ENCODE measurements at places on chromosomes 1 and 21.

GRCh38 chr1:23736437-23737134 is 6.7 kb upstream of the ELOA start:
- no peak for DNase-seq

GRCh38 chr1:82520611-82521010 is 719.9 kb downstream of the ADGRL2 start:
- DNase-seq = no peak

- no peak for DNase-seq
Measured at GRCh38 chr1:109208394-109208793, 5.3 kb upstream of the SARS1 start.

- DNase-seq = no peak
Measured at GRCh38 chr1:17333081-17333480, 25.1 kb downstream of the PADI4 start.

- DNase-seq = no peak
Measured at GRCh38 chr1:226653311-226653921, 85.7 kb downstream of the ITPKB start.

GRCh38 chr1:85290826-85291225 is 14.4 kb upstream of the BCL10 start:
- DNase-seq = no peak

- DNase-seq = no peak
Measured at GRCh38 chr1:14728516-14728915, 130.0 kb downstream of the KAZN start.

- DNase-seq = no peak
Measured at GRCh38 chr21:44006017-44006619, 6.0 kb upstream of the TRAPPC10 start.

GRCh38 chr1:66342707-66343106 is 191.2 kb upstream of the SGIP1 start:
- no peak for DNase-seq

DNA sequence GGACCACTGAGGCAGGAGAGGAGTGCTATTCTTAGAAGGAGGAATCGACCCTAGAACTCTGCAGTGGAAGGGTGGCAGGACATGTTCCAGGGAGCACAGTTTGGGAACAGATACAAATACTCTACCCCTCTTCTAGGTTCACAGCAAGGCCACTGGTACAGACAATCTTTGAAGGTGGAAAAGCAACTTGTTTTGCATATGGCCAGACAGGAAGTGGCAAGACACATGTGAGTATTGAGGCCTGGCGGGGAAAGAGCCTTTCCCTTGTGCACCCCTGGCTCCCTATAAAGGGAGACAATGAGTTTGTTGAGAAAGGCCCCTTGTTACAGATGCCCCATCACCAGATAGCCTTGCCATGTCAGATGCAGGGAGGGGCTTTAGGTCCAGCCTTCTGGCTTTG is 17.8 kb downstream of the KIF2C start:
- no peak for DNase-seq

DNA sequence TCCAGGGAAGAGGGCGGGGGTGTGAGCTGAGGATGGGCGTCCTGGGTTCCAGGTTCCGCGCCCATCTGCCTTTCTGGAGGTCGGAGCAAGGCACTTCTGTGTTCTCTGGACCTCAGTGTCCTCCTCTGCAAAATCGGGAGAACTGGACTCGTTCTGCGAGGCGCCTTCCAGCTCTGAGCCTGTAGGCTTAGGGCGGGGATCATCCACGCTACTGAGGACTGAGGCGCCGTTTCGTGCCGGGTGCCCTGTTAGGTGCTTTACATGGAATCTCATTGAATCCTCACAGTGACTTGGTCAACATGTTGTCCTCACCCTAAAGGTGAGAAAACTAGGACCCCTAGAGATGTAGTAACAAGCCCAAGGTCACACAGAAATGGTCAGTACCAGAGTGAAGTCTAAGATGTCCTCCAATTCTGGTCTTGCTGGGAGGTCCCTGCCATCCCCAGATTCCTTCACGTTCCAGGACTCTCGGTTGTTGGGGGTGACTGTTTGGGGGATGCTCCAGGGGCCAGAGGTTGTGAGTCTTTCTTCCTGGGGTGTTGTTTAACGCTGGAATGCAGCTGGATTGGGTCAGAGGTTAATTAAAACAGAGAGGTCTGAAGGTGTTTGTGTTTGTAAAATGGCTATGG is 677 bp downstream of the PRKAA2 start:
- no peak for DNase-seq

GRCh38 chr21:46202592-46203202 is 18.4 kb upstream of the SPATC1L start:
- DNase-seq = no peak

- no peak for DNase-seq
Measured at GRCh38 chr1:12438349-12438924, 179.6 kb downstream of the DHRS3 start.

DNA sequence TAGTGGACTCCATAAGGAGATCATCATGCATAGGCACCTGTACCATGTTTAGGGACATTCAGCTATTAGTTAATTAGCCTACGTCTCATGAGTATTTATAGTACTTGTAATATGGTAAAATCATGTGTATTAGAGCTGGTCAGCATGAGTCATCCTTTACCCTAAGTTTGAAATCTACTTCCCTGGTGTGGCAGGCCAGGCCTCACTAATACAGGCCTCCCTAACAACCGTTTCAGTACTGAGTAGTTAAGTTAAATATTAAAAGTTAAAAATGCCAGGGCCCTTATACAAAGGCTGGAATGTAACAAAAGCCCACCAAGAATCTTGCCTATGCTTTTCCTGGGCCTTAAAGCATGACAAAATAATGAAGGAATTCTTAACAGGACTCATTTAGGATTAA is 356.3 kb upstream of the DPYD start:
- no peak for DNase-seq

DNA sequence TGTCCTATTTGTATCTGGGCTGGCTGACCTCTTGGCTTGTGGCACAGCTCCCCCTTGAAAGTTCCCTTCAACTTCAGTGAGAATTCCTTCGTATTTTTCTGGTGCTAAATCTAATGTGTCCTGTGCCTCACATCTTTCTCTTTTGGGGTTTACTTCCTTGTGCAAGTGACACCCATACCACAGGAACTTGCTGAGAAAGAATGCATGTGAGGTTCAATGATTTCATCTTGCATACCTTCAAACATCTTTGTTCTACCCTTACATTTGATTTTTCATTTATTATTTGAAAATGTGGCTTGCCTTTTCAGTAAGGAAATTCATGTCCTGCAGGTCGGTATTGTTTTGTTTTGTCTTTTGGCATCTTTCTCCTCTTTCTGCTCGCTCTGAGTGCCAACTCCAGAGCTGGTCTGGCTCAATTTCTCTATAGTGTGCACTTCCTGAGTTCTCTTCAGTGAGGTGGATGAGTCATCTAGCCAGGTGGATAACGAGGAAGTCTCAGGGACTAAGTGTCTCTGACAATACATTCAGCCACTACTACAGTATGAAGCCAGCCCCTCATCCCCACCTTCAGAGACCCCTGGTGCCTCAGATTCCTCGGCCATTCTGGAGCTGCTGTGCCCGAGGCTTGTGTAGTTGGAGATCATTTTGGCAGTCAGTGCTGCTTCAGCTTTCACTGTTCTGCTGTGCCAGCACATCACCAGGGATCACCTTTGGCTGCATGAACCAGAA is 59.5 kb downstream of the RIPK4 start:
- DNase-seq = no peak

Measured in smooth muscle cell of the brain vasculature (primary cell).